ENCODE measurements at places on chromosomes 3 and 15.
A peak's percentile ranks its signal among the peaks of the same experiment; 100 is the strongest.

DNA sequence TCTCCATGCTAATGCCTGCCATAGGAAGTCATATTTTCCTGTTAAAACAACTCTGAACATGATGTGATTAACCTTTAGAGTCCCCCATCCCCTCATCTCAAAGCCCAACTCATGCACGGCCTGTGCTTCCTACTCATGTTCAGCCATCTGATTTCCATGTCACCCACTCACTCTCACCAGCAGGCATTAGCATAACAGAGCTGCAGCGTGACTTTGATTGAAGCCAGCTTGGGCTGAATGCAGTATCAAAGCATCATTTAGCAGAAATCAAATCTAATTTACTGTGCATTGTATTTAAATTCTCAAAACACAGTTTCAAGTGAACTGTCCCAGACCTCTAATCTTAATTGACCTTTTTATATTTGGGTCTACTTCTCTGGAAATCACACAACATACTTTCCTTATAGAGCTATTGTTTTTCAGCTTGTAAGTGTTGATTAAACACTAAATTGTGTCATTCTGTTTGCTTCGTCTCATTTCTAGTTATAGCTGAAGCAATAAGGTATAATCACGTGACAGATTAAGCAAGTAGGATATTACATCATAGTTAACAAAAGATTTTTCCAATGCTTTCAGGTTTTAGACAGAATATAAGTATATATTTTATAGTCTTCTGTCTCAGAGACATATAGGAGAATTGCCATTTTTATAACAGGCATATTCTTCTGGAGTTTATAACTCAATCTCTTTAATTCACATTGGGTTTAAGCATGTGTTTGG is 501.5 kb downstream of the ROBO2 start:
- DNase-seq = no peak

- DNase-seq = no peak
These were observed 8.4 kb downstream of the GATA2 start for GRCh38 chr3:128484404-128485281.

DNA sequence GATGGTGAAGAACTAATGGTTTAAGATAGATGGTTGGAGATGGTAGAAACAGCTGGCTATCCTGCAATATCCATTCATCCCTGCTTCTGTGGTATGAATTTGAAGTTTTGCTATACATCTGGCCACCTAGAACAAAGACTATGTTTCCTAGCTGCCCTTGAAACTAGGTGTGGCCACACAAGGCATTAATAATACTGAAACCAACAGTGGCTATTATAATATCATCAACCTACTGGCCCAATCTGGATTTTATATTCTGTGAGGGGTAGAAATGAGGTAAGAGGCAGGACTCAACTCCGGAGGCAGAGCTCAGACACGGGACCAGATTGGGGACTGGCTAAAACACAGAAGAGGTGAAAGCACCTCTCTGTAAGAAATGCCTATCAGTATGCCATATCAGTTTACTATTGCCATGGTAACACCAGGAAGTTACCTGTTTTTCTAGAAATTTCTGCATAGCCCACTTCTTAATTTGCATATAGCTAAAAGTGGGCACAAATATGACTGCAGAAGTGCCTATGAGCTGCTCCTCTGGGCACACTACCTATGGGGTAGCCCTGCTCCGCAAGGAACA is 8.4 kb downstream of the IFT80 start:
- no peak for DNase-seq

GRCh38 chr15:35444557-35445204 is 101.3 kb downstream of the DPH6 start:
- peak; percentile 42 for DNase-seq

GRCh38 chr15:94306700-94307650 is 75.6 kb downstream of the MCTP2 start:
- no peak for DNase-seq

DNA sequence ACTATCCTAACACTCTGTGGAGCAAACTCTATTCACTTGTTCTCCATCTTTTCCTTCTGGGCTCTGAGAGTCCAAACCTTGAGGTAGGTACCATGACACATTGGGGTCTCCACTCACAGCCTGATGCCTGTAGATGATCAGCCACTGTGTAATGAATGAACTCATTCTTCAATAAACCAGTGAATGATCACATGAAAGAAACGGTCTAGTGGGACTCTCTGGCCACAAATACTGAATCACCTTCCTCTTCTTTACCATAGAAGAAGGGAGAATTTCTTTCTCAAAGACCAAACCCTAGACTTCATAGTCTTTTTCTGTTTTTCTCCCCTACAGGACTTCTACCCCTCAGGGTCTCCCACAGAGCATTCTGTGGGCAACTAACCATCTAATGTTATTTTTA is 20.5 kb upstream of the ABHD2 start:
- no peak for DNase-seq

GRCh38 chr3:11373654-11374053 is 101.5 kb downstream of the ATG7 start:
- no peak for DNase-seq

DNA sequence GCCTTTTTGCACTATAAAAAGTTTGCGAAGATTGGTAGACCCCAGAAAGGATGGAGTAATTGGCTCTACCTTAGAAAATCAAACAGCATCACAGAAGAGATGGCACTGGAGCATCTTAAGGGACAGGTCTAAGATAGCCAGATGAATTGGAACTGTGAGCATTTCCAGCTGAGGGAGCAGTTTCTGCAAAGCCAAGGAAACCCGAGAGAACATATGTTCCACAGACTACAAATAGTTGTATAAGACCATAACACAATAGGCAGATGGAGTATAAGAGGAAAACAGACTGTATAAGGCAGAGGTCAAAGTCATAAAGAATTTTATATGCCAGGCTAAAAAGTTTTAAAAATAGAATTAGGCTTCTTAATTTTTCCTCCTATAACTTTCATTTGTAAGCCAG is 46.0 kb downstream of the TSC22D2 start:
- DNase-seq = no peak

GRCh38 chr3:4493941-4494894 is 1.1 kb downstream of the ITPR1 start:
- DNase-seq = no peak

GRCh38 chr15:63593705-63594671 is 3.2 kb upstream of the FBXL22 start:
- no peak for DNase-seq

DNA sequence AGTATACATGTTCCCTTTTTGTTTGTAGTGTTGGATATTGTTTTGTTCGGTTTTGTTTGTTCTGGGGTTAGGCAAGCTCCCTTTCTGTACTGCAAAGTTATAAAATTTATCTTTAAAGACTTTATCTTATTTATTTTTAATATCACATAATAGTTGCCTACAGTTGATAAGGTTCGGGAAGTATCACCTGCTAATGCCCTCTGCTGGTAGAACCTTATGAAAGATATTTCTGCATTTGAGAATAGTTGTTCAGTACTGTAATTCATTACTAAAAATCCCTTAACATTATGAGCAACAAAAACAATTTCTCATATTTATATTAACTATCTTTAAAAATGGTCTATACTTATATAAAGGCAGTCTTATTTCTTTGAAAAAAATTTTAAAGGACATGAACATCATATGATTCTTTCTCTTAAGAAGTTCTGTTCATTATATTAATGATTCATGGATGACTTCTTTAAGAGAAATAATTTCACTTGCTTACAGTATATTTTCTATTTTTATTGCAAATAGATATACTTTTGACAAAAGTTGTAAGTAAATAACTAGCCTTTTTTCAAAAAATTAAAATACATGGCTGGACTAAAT is 1126.8 kb downstream of the SI start:
- no peak for DNase-seq

GRCh38 chr3:147551491-147551890 is 142.3 kb downstream of the ZIC1 start:
- no peak for DNase-seq

DNA sequence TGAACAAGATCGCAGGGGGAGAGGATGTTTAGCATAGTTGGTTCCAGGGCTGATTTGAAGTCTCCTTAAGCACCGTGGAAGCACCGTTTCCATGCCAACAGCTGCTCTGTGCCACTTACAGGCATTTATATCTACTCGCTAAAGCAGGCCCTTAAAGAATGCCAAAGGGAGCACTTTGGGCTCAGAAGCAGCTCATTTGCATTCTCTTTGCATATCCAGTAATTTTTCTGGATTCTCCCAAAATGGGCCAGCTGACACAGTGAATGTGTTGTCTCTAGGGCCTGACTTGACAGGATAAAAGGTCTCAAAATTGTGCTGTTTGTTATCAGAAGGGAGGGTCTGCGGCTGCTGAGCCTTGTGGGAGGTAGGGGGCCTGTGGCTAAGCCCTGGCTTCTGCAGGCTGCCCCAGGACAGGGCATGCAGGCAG is 138.6 kb downstream of the FBLN2 start:
- no peak for DNase-seq

DNA sequence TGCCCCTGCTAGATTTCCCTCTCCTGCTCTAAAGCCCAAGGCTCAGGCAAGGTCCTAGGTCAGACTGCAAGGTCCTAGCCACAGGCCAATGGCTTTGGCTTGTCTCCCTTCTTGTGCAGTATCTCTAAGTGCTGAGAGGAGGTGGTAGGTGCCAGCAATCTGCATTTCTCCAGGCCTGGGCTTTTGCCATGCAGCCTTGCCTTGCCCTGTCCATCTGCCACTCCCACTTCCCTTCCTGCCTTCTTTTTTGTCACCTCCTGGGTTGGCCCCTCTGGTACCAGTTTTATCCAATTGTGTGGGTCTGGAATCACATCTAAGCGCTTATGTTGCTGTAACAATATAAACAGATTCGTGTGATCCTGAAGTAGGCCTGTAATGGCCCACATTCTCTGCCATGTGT is 109.9 kb downstream of the MYRIP start:
- no peak for DNase-seq

DNA sequence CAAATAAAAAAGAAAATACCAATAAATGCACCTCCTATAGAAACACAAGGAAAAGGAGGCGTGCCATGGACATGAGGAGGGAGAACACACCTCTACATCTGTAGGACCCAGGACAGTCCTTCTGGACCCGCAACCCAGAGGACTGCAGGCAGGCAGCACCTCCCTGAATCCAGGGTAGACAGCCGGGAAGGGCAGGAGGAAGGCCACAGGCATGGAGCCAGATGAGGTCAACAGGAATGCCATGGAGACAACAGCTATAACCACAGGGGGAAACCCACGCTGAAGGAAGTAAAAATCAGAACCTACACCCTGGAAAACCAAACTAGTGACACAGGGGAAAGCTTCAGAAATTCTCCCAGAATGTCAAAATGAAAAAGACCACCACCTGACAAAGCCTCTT is 248.8 kb upstream of the NSMCE3 start:
- no peak for DNase-seq

- DNase-seq = no peak
These were observed 51.5 kb upstream of the CCDC174 start for GRCh38 chr3:14600075-14600474.

- no peak for DNase-seq
These were observed 22.6 kb downstream of the RYK start for GRCh38 chr3:134228035-134228434.

DNA sequence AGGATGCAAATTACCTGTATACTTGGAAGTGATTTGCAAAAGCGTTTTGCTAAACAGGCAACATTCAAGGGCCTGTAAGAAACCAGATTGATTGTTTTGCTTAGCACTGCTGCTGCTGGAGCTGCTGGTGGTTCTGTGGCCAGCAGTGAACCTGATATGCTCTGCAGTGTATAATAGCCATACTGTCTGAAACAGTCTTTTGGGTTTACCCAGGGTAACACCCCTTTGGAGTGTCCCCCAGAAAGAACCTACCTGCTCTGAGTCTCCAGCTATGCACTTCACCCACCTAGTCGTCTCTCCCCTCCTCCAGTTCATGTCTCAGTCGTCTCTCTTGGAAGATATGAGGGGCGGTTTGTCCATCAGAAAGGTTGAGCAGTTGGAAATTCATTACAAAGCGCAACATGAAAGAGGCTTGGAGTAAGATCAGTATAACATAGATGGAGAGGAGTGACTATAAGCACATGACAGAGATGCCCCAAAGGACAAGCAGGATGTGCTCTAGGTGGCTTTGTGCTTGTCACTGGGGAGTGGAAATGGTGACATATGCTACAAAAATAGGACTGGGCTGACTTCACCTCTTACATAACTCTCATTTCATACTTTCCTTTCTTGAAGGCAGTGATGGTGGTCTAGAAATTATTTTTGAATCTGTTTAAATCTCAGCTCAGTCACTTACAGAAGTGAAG is 3.8 kb downstream of the MKRN2 start:
- DNase-seq = no peak

DNA sequence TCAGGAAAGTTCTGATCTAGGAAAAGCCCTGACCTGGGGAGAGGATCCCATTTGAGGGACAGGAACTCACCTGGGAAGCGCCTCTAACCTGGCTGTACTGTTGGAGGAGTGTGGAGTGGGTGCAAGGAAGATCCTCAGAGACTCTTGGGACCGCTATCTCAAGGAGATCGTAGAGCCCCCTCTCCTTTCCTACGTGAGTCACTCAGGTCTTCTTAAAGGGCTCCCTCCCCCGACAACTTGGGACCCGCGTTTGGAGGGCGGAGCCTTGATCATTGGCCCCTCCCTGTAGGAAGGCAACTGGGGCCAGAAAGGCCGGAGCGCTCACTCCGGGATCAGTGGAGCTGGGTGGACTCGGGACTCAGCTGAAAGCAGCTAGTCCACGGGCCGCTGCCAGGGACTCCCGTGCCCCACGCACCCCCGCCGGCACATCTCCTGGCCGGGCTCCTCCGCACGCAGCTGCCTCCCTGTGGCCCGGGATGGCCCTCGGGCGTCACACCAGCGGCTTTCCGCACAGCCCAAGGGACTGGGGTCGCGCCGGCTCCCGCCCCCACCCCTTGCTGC is 520 bp downstream of the SLC26A6 start:
- DNase-seq = peak; percentile 44

- DNase-seq = no peak
These were observed 2.9 kb downstream of the USP50 start for GRCh38 chr15:50543556-50543955.

- DNase-seq = no peak
These were observed 1.8 kb upstream of the MRPS22 start for GRCh38 chr3:139342054-139342453.

GRCh38 chr3:61387817-61388216 is 136.6 kb upstream of the FHIT start:
- DNase-seq = no peak

- DNase-seq = no peak
These were observed 42.3 kb upstream of the ARL8B start for GRCh38 chr3:5079761-5080160.

DNA sequence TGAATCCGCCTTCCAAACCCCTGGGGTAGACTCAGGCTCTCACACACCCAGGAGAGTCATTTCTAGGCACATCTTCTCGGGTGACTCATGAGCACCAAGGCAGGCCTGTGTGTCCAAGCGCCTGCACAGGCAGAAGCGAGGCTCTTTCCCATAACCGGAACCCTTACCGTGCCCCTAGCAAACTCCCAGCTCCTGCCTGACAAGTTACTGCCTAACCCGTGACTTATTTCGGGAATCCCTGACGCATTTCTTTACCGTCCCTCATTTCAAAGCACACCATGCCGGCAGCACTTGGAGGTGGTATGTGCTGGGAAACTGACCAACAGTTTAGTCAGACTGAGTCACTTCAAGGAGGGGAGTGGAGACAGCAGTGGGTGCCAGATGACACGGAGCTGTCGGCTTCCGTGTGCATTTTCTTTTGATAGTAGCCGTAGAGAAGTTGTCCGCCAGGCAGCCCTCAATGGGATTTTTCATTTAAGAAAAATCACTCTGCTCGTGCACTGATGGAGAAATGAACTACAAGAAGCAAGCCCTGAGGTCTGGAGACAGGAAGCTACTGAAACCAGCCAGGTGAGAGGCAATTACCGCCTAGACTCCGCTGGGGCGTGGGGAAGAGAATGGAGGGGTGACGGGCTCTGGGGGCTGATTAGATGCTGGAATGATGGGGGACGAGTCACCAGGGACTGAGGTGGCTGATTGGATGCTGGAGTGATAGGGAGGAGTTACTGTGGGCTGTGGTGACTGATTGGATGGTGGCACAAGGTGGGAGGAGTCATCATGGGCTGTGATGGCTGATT is 17.3 kb upstream of the HRH1 start:
- peak; percentile 87 for DNase-seq

Measured in SW480 (cell line).